ENCODE measurements at places on chromosomes 13 and 19.

DNA sequence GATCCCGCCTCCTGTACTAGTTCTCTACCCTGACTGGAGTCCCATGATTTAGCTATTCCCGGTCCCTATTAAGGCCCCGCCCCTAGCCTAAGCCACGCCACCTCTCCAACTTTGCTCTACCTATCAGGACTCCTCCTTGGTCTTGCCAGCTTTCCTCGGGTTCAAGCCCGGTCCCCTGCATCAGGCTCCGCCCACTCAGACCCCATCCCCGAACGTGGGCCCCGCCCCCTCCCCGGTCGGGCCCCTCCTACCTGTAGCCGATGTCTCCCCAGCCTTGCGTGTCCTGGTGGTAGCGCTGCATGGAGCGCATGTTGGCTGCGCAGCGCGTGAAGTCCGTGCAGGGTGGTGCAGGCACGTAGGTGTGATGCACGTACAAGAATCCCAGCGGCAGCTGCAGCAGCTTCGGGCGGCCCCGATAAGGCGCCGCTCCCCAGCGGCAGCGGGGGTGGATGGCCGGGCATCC is 7.3 kb upstream of the RASAL3 start:
- no peak for DNase-seq

- no peak for DNase-seq
Observed at GRCh38 chr13:111663505-111663904, 343.1 kb downstream of the TEX29 start.

GRCh38 chr13:34772881-34773280 is 169.2 kb upstream of the NBEA start:
- DNase-seq: no peak

DNA sequence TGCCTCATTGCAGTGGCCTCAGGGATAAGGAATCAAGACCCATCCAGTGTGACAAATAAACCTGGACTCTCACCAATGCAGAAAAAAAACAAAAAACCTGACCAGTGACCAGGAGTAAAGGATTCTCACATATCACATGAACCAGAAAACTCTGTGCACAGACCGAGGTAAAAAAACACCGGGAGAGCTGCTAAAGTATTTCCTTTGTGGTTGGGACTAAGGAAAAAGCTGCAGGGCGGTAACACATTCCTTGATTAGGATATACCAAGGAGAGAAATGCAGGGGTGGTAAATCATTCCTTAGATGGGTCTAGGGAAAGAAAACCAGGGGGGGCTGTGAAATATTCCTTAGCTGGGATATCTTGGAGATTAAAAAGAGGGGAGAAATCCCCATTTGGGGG is 64.8 kb upstream of the ZNF85 start:
- DNase-seq: no peak

GRCh38 chr13:100859861-100860260 is 185.3 kb upstream of the TMTC4 start:
- DNase-seq: no peak

- no peak for DNase-seq
Observed at GRCh38 chr13:113448885-113449692, 4.2 kb downstream of the ADPRHL1 start.

DNA sequence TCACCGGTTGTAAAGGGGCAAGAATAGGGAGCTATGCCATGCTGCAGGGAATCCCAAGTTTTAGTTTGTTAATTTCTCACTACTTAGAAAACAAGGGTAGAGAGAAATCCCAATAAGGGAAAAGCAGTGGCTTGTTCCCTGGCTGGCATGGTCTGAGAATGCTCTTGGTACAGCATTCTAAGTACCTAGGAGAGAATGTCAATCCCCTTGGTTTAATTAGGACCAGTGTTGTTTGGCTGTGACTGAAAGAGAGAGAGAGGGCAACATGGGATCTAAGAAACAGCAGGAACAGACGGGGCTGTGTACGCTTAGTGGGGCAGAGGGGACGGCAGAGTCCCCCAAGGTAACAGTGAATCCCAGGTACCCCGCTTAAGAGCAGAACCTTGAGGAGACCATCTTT is 228.8 kb downstream of the PCDH9 start:
- DNase-seq: no peak

DNA sequence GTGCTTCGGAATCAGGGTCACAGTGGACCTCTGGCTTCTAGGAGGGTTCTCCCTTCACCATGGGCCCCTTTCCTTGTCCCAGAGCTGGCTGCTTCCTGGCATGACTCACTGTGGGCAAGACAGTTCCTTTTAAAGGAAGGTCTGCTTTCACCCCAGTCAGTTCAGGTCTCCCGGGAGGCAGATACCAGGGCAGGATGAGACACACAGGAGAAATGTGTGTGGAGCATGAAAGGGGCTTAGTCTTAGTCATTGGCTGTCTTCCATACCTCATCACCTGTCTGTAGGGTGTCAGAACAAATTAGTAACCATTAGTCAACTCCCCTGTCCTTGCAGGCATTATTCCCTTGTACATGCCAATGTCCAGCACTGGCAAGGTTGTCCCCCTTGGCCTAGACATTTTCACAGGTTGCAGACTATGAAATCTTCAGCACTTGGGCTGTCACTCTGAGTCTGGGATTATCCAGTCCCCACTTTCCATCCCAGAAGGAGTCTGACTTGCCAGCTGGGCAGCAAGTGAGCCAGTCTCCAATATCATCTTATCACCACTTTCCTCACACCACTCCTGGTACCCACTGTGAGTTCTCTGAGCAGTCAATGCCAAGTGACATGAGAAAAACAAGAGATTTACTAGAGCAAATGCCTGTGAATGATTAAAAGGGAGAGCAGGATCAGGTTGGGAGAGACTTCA is 76.8 kb upstream of the MEDAG start:
- no peak for DNase-seq

- DNase-seq: no peak
Observed at GRCh38 chr13:32863596-32863995, 152.6 kb upstream of the KL start.

DNA sequence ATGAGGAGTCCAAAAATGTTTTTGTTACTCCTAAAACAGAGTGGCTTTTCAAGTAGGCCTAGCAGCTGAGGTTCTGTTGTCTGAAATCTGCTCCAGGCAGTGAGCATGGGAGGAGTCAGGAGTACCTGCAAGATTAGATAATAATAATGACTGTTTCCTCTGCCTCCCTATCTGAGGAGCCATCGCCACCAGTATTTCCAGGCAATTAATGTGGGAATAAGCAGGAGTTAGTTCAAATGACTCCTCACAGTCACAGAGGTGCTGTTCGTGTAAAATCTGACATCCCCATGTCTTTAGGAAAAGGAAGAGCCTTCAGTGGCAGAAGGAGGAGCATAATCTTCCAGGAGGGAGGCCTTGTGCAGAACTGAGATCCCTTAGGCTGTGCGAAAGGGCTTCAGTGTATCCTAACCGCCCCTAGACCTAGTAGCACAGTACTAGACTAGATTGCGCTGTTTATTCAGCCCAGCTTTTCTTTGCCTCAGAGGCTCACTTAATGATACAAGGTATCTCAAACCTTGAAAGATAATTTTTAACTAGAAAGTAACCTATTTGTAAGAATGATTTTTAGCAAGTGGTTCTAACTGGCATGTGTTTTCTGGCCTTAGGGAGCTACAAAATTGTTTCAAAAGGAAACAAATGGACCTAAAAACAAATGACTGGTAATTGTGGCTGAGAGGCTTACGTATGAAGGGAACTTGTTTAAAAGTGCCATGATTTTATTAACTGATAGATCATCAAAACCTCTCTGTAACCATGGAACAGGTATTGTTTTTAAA is 49.0 kb downstream of the FREM2 start:
- no peak for DNase-seq

- no peak for DNase-seq
Observed at GRCh38 chr13:66562054-66562453, 668.1 kb downstream of the PCDH9 start.

- DNase-seq: peak; percentile 11
Observed at GRCh38 chr19:771332-771785, 20.4 kb downstream of the MISP start.

GRCh38 chr19:46710687-46711086 is 6.2 kb downstream of the PRKD2 start:
- no peak for DNase-seq

- DNase-seq: no peak
Observed at GRCh38 chr13:95642999-95643398, 1.5 kb downstream of the DZIP1 start.

GRCh38 chr13:74046431-74046830 is 87.8 kb downstream of the KLF12 start:
- no peak for DNase-seq
